ENCODE measurements at places on chromosomes 13 and 19.

- DNase-seq, result no peak
These were observed 47.7 kb downstream of the KCNC3 start for GRCh38 chr19:50281491-50281890.

DNA sequence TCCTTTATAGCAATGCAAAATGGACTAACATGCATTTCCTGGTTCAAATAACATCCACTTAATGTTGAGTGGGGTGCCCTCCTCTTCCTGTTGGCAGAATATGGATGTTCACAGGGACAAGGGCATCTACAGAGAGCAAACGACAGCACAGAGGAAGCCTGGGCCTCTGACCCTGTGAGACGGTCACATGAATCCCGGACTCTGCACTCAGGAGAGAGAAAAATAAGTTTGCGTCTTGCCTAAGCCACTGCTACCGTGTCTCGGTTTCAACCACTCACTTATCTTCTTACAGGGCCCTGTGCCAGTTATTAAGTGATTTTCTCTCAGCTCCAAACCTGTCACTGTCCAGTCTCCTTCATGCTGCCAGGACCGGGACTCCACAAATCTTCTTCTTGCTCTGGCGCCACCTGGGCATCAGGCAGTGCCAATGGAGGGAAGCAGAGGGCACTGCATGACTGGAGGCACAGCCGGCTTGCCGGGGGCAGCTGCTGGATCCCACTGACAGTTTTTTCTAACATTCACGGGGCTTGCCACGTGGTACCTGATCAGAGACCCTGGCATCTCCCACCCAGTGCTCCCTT is 11.8 kb downstream of the LIG1 start:
- DNase-seq, result no peak

- peak; percentile 84 for DNase-seq
These were observed 705.3 kb downstream of the GPC5 start for GRCh38 chr13:92103689-92104153.

- DNase-seq, result peak; percentile 23
These were observed 14.4 kb upstream of the FBN3 start for GRCh38 chr19:8163759-8164158.

- no peak for DNase-seq
These were observed 96.6 kb downstream of the WTIP start for GRCh38 chr19:34578173-34578572.

- no peak for DNase-seq
These were observed 185.3 kb upstream of the MIR17HG start for GRCh38 chr13:91162180-91162579.

GRCh38 chr13:109196948-109197347 is 567.5 kb downstream of the MYO16 start:
- DNase-seq, result no peak

- DNase-seq, result no peak
These were observed 586.6 kb downstream of the SLITRK1 start for GRCh38 chr13:83295686-83296085.

DNA sequence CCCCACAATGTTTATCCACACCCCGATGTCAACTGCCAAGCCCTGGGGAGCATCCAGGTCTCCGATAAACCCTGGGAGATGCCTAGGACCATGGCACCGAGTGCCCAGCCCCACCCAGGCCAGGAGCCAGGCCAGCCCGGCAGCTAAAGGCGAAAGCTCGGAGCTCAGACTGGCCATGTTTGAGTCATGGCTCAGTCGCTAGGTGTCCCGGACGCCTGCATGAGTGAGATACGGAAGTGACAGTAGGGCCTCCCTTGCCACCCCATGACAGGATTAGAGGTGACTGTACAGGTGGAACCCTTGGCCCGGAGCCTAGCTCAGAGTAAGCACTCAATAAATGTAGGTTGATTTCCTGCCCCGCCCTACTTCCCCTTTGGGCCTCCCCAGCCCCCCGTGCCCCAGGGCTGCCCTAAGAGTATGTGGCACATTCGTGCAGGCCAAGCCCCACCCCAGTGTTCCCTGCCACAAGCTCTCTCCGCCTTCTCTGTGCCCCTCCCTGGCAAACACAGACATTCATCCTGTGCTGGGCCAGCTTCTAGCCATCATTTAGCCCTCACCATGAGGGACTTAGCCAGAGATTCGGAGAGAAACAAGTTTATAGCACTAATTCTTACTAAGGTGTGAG is 5.8 kb upstream of the TPM4 start:
- DNase-seq, result no peak

GRCh38 chr13:50460358-50460757 is 383.1 kb downstream of the DLEU7 start:
- no peak for DNase-seq

Data from choroid plexus epithelial cell (primary cell).